Central memory CD8-positive, alpha-beta T cell (primary cell): ENCODE measurements at places on chromosomes 11 and 22.

GRCh38 chr22:29310863-29311339 is 4.5 kb downstream of the GAS2L1 start:
- peak; percentile 38 for DNase-seq

GRCh38 chr11:10484461-10485180 is 29.6 kb downstream of the AMPD3 start:
- DNase-seq: no peak

GRCh38 chr22:46242076-46242475 is 8.0 kb downstream of the CDPF1 start:
- no peak for DNase-seq

DNA sequence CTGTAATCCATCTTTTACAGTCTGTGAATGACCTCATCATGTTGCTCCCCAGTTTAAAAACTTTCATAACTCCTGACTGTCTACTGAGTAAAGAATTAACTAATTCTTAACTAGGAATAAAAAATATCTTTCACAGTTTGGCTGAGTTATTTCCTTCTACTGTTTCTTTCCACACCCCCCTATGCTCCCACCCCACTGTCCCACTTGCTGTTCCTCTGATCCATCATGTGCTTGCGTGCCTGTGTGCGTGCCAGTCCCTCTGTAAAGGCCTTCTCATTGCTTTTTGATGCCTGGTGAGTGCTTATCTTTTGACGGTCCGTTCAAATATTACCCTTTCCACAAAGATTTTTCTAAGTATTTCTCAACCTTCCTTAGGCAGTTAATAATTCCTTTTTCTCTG is 55.6 kb downstream of the ATG16L2 start:
- DNase-seq: no peak

GRCh38 chr11:118238929-118239328 is 13.2 kb downstream of the MPZL3 start:
- DNase-seq: no peak

- DNase-seq: no peak
Measured at GRCh38 chr11:368414-369335, 624 bp upstream of the B4GALNT4 start.

- no peak for DNase-seq
Measured at GRCh38 chr11:64694821-64695365, 28.1 kb downstream of the NRXN2 start.

- DNase-seq: no peak
Measured at GRCh38 chr22:39392341-39392948, 7.1 kb upstream of the TAB1 start.

- DNase-seq: peak; percentile 18
Measured at GRCh38 chr11:119691020-119691666, 37.9 kb downstream of the NECTIN1 start.

GRCh38 chr11:69180226-69180625 is 24.5 kb downstream of the SMIM38 start:
- no peak for DNase-seq

DNA sequence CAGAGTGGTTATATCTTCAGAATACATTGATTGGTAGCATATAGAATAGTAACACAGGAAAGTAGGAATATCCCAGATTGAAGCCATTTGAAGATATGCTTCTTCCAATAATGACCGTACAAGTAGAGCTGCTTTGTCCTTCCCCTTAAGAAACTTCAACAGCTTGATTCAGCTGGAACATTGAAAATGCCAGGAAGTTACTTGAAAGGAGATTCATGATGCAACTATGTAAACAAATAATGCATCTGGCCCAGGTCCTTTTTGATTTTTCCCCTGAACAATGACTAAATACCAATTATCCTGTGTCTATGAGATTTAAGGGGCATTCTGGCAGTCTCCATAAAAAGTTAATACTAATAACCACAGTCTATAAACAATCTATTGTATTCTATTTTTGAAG is 3.0 kb downstream of the DKK3 start:
- DNase-seq: no peak

DNA sequence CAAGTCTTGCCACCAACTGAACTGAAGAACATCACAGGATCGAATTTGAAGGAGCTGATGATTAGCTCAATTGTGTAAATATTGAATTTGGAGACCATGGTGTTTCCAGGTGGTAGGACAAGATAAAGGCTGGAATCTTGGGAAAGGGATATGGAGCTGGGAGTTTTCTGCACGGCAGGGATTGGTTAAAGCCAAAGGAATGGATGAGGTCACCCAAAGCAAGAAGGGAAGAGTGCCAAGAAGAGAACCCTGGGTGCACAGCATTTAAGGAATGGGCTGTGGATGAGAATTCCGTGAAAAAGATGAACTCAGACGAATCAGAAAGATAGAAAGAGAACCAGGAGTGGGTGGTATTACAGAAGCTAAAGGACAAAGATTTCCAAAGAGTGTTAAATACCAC is 29.4 kb upstream of the RRAS2 start:
- DNase-seq: no peak

GRCh38 chr11:112593440-112593839 is 332.8 kb upstream of the PLET1 start:
- DNase-seq: no peak

GRCh38 chr22:29799217-29799680 is 32.1 kb downstream of the UQCR10 start:
- DNase-seq: no peak

DNA sequence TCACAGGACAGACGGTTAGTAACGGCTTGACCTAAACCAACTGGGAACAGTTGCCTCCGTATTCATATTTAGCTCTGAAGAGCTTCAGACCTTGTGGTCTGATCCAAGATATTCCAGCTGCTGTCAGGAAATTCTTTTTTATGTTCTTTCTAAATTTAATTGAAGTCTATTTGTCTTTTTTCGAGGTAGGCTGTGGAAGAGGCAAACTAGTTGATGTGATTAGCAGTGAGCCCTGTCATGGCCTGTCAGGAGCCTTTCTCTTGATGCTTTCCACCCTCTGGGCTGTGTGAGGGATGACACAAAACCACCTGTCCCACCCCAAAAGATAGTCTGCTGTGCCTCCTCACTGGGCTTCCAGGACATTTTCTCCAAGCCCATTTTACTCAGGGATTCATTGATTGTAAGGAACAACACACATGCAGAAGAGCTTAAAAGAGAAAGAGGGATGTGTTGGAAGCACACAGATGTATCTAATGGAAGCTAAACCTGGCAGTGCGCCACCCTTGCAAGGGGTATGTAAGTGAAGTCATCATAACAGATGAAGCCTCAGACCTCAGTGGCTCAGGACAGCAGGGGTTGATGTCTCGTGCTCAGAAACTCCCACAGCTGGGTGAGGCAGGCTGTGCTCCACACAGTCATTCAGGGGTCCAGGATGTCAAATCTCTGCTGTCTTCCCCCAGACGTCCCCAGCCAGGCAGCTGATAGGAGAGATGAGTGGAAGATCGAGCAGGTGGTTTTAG is 170.0 kb downstream of the NCAM1 start:
- no peak for DNase-seq

DNA sequence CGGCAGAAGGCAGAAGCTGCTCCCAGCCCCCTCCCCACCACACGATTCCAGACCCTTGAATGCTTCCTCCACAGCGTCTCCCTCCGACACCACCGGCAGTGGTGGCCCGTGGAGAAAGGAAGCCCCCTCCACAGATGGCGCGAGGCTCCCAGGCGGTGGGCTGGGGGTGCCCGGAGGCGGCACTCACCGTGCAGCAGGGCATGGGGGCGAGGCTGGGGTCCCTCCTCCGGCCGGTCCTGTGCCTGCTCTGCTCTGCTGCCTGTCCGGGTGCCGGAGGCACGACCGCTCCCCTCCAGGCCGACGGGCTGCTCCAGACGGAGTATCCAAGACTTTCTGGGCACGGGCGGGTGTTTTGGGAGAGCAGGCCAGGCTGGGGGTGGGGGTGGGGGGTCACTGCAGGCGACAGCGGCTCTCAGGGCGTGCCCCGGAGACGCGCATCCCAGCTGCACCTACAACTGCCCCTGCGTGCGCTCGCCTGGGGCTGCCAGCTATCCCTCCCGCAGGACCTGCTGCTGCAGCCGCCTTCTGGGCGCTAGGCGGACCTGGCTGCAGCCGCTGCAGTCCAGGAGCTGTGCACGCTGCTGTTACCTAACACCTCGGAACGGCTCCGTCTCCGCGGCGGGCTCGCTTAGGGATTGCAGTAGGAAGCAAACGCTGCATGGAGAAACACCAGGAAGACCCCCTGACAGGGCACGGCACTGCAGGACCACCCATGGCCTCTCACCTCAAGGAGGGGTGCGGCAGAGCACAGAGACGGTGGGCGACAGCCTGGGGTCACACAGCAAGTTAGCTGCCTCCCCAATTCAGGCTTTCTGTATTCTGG is 15.2 kb downstream of the MRGPRG start:
- DNase-seq: no peak

DNA sequence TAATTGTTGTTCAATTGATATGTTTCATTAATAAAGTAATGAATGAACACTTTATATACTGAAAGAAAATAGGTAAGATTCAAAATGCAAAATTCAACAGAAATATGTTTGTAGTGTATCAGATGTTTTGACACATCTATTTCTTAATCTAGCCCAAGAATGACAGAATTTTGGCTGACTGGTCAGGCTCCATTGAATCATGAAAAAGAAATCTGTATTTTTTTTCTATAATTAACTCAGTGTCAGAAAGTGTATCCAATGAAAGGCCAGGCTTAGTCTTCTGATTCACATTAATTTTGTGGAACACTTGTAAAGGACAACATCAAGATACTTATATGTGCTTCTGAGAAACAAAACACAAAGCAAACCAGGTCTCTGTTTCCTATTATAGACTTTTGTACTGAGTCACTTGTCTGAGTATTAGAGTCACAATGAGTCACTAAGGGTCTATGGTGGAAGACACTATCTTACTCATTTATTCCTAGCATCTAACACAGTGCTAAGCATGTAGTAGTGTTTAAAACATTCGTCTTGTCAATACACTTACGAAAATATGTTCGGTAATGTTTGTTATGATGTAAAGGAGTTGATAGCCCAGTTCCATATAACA is 297.7 kb upstream of the CCDC90B start:
- DNase-seq: no peak

- DNase-seq: no peak
Measured at GRCh38 chr11:109838026-109838425, 255.2 kb upstream of the ZC3H12C start.

DNA sequence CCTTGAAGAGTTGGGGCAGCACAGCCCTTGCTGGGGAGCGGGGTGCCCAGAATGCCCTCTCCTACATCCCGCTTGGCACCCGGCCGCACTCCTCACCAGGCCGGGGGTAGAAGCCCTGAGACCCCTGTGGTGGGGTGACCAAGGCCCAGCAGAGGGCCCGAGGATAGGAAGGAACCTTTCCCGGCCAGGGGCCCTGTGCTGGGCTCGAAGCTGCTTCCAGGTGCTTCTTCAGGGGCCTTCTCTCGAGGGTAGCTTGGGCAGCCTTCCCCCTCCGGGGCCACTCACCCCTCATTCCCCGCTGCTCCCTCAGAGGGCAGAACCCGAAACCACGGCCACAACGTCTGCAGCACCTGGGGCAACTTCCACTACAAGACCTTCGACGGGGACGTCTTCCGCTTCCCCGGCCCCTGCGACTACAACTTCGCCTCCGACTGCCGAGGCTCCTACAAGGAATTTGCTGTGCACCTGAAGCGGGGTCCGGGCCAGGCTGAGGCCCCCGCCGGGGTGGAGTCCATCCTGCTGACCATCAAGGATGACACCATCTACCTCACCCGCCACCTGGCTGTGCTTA is 752 bp downstream of the MUC2 start:
- no peak for DNase-seq

DNA sequence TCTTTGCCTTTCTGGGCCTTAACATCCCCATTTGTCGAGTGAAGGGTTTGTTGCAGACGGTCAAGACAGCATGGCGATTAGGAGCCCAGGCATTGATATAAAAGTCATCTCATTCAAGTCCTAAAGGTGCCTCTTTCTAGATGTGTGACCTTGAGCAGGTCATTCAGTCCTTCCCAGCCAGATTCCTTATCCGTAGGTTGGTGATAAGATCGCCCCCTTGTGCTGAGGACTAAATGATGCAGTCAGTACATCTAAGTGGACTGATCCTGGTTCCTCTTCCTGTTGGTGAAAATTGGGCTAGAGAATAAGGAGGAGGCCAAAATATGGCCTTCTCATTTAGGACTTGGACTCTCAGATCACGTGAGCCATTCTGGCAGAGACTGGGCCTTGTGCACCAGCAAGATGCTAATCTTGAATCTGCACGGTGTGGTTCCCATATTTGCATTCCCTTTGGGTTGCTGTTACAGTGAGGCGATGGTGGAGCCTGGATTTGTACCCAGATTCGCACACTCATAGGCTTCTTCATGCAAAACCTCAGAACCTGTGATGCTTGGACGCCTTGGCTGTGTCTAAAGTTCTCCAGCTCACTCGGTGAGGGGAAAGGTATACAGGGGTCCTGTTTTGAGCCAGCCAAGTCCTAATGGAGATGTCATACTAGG is 156.8 kb downstream of the MYO18B start:
- DNase-seq: no peak

DNA sequence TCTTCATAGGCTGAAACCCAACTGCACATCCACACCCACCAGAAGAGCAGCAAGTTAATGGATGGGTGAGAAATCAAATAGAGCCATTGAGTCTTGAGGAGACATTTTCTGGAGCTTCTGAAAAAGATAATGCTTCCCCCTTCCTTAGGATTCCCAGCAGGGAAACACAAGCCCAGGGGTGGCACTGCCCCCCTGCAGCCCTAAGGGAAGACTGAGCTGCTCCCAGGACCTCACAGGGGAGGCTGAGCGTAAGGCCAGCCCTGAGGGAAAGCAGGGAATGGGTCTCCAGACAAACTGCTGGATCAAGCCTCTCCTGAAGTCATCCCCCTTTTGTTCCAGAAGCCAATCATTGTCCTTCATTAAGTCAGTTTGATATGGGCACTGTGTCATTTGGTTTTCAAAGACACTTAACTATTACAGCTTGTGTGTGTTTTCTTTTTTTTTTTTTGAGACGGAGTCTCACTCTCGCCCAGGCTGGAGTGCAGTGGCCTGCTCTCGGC is 15.1 kb downstream of the LTO1 start:
- DNase-seq: no peak

GRCh38 chr11:18329196-18329870 is 7.0 kb downstream of the GTF2H1 start:
- no peak for DNase-seq

DNA sequence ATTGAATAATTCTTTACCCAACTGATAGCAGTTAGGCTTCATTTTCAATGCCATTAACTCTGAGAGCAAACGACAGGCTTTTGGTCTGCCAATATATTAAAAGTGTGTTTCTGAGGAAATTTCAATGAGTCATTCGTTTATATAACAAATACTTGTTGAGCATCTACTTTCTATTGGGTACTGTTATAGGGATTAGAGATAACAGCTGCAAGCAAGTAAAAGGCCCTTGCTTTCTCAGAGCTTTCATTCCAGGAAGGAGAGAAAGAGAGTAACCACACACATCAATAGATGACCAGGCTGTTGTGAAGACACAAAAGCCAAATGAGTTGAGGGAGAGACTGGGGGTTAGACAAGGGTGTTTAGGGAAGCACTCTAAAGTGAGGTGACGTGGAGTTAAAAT is 35.7 kb downstream of the CD44 start:
- no peak for DNase-seq

GRCh38 chr11:65427691-65428577 is 5.3 kb downstream of the NEAT1 start:
- DNase-seq: no peak

- no peak for DNase-seq
Measured at GRCh38 chr22:47046411-47047065, 284.1 kb downstream of the TBC1D22A start.

- peak; percentile 46 for DNase-seq
Measured at GRCh38 chr22:49992921-49993648, 19.5 kb downstream of the IL17REL start.
